ENCODE measurements at places on chromosomes 12 and 14.

DNA sequence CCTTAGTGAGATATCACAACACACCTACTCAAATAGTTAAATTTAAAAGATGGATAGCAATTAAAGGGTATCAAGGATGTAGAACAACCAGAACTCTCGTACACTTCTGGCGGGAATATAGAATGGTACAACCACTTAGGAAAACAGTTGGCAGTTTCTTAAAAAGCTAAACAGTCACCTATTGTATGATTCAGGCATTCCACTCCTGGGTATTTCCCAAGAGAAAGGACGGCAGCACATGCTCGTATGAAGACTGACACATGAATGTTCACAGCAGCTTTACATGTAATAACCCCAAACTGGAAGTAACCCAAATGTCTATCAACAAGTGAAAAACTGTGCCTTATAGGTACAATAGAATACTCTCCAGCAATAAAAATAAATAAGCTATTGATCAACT, 465.2 kb downstream of the VRK1 start:
- DNase-seq, result no peak

DNA sequence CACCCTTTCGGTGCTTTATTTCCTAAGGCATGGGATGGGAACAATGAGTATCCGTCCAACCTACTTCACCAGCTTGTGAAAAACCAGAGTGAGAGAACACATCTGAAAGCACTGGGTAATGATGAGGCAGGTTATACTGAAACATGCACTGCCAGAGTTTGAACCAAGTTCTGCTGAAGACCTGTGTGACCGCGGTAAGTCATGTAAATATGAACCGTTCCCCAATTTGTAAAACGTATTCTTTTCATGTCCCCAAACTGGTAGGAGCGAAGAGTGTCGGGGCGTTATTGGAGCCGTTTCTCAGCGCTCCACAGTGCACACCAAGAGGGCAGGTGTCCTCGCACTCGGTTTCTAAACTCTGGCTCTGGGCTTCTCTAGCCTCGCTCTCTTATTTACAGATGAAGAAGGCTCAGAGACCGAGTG, 788 bp upstream of the NGDN start:
- no peak for DNase-seq

DNA sequence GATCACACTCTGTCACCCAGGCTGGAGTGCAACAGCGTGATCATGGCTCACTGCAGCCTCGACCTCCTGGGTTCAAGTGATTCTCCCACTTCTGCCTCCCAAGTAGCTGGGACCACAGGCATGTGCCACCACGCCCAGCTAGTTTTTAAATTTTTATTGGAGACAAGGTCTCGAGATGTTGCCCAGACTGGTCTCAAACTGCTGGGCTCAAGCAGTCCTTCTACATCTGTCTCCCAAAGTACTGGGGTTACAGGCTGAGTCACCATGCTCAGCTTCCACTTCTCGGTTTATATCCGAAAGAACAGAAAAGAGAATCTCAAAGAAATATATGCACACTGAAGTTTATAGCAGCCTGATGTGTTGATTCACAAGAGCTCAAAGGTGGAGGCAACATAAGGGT, 107.5 kb downstream of the SCARB1 start:
- peak; percentile 39 for DNase-seq

- DNase-seq, result no peak
These were observed 12.3 kb upstream of the CHPT1 start for GRCh38 chr12:101685092-101685491.

- DNase-seq, result no peak
These were observed 25.7 kb downstream of the NUAK1 start for GRCh38 chr12:106113042-106113441.

DNA sequence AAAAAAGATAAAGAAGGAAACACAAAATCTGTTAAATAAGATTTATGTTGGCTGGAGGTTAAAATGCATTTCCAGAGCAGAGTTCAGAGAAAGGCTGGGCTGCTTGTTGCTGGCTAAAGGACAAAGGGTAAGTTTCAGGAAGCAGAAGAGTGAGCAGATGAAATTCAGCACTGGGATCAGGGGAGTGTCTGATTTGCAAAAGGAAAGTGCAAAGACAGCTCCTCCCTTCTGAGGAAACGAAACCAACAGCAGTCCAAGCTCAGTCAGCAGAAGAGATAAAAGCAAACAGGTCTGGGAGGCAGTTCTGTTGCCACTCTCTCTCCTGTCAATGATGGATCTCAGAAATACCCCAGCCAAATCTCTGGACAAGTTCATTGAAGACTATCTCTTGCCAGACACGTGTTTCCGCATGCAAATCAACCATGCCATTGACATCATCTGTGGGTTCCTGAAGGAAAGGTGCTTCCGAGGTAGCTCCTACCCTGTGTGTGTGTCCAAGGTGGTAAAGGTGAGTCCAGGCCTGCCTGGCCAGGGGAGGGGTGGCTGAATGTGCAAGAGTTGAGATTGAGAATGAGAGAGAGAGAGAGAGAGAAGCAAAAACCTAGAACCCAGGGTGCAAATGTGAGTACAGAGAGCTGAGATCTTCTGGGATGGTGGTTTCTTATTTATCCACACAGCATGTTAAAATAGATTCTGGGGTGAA, at the start of gene OAS1:
Gene OAS1 (plus strand): TSS at position 251 of the 703 bp plus-strand sequence. CDS start 78 bp downstream, at position 329.
- peak; percentile 55 for DNase-seq

GRCh38 chr12:45065125-45065626, 14.3 kb upstream of the DBX2 start:
- no peak for DNase-seq

DNA sequence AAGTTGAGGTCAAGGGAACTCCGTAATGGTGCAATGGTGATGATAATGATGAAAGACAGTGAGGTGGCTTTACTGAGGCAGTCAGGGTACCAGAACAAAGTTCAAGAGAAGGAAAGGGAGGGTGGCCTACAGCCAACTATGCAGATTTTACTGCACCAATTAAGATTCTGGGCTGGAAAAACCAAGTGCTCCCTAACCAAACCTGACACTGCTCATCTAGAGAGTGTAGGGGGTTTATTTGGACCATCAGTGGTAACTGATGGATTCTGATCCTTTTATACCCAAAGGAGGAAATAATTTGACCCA, 387 bp downstream of the LRRC9 start:
- no peak for DNase-seq

GRCh38 chr12:47369085-47369484, 289.3 kb upstream of the AMIGO2 start:
- DNase-seq, result no peak

GRCh38 chr14:68779761-68780323, 13.0 kb downstream of the ZFP36L1 start:
- DNase-seq, result no peak

DNA sequence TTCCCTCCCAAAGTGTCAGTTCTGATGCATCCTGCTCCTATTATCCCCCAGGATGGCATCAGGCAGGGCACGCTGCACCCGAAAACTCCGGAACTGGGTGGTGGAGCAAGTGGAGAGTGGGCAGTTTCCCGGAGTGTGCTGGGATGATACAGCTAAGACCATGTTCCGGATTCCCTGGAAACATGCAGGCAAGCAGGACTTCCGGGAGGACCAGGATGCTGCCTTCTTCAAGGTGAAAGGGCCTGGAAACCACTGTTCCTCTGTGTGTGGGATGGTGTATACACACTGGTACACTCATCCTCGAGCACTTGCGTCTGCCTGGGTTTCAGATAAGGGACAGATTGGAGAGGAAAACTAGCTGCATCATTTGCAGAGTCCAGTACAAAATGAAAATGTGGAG, 1.0 kb downstream of the IRF9 start:
- no peak for DNase-seq

DNA sequence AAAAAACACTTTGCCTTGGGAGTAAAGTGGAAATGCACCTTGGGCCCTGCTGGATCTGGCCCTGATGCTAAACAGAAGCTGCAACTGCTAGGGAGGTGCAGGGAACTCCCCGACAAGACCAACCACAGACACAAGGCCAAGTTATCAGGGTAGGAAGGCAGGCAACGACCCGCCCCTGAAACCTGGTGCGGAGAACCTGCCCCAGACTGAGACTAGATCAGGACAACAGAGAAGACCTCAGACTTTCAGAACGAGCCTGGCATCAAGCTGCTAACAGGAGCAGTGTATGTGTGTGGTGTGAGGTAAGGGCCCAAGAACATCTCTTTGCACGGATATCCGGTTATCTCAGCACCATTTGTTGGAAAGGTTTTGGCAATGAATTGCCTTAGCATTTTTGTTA, 233.7 kb upstream of the RTL1 start:
- DNase-seq, result no peak

GRCh38 chr14:91277546-91278382, 33.3 kb upstream of the GPR68 start:
- no peak for DNase-seq

- no peak for DNase-seq
These were observed 82.7 kb upstream of the OTX2 start for GRCh38 chr14:56892959-56893358.

All from SIG-M5 (cell line).